ENCODE measurements at places on chromosomes 1 and 21. TPM values are rescaled to one million over a fixed set of nuclear protein-coding genes. Genes with fewer than 3 reads are reported as not detected.

DNA sequence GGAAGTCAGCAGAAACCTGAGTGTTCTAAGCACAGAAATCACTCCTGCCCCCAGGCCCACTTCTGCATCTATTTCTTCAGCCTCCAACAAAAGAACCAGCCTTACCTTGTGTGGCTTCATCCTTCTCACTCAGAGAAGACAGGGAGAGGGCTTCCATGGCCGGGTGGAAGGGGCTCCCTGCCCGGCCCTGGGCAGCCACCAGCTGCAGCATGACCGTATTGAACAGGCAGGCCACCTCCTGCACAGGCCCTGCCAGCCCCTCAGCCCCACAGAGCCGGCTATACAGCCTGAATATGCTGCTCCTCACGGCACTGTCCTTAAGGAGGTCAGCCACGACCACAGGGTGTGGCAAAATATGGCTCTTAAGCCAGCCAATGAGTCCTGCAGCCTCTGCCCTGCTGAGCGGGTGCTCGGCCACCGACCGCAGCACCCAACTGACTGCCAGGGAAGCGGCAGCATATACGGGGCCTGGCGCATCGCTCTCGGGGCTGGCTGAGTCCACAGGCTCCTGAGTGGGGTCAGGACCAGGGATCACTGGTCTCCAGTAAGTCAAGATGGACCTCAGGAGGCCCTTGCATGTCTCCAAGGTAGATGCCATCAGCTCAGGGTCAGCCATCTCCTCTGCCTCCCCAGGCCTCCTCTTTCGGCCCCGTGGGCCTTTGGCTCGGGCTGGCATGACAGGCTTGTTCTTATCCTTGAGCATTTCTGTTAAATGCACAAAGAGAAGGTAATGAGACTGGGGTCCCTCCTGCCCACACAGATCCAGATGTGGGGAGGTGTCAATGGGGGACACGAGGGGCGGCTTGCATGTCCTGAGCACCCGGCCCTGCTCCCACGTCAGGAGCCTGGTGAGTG, 17.9 kb downstream of the MRAP start:
- no peak for DNase-seq

DNA sequence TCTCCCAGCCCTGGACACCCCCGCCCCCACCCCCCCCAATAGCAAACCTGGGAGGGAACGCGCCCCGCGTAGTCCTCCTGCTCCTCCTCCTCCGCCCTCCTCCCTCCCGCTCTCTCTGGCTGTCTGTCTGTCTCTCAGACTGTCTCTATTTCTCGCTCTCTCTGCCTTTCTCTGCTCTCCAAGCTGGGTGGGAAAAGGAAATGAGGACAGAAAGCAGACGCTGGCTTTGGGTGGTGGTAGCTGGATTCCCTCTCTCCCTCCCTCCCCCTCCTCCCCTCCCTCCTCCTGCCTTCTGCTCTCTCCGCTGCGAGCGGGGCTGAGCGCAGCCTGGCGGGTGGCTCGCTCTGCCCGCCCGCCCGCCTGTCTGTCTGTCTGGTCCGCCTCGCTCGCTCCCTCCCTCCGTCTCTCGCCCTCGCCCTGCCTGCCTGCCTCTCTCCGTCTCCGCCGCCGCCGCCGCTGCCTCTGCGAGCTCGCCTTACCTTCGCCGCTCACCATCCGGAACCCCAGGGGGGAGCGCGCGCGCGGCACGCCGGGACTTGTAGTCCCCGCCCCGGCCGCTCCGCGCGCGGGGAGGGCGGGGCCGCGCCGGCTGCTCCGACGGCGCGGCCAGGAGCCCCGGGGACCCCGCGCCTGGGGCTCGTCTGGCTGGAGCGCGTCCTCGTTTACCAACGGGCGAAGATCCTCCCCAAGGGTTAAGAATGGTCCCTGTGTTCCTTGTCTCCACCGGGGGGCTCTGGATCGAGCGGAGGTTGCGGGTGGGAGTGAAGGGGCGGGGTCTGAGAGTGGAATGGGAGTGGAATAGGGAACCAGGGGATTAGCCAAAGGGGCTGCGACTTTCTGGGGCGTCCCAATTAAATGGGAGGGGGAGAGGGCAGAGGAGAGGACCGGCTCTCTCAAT, at the start of gene AHDC1:
AHDC1 (minus strand) TSS at position 464 of the 898 bp plus-strand sequence. CDS start 52,029 bp downstream, outside the sequence.
- peak; percentile 98 for DNase-seq

DNA sequence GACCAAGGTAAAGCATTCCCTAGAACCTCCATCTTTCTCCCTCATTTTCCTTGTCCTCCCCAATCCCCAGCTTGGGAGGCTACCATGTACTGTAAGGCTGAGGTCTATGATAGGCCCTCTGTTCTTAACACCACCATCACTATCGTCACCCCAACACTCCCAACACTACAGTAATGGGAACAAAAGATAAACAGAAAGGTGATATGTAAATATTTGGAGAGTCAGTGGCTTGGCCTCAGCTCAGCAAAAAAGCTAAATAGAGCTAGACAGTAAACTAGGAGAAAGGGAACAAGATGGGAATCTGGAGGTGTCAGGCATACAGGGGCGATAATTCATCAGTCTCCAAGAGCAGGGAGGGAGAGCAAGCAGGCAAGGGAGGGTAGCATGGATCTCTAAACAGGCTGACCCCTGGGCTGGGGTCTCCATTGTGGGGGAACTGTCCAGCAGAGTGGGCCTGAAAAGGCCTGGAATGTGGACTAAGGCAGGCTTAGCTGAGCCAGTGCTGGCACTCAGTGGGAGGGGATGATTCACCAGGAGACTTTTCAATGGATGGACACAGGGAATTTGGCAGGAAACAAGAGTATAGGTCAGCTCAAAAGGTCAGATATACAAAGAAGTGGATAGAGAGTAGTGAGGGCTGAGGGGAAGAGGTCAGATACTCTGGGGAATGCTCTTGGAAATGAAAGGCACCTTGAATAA, 6.7 kb downstream of the WNT2B start:
- DNase-seq: no peak

ERICH3 gene
- total RNA-seq: not detected

HSD3B1 gene
- total RNA-seq: not detected
